ENCODE measurements at places on chromosomes 2 and 18.

DNA sequence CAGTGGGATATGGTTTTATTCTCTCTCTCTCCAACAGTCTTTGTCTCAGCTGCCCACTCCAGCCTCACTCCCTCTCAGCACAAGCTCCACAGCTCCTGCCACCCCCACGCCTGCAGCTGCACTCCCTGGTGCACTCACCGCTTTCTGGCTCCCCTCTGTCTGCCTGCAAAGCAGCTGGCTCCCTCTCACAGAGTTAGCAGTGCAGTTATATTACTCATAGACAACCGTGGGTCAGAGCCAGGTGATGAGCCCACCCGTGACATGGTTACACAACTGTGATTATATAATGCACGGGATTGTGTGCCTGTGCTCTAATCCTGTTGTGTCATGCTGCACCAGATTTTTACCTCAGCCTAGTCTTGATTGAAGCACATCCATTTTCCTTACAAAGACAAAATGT lies 276.9 kb upstream of the CHAC2 start:
- no peak for DNase-seq

DNA sequence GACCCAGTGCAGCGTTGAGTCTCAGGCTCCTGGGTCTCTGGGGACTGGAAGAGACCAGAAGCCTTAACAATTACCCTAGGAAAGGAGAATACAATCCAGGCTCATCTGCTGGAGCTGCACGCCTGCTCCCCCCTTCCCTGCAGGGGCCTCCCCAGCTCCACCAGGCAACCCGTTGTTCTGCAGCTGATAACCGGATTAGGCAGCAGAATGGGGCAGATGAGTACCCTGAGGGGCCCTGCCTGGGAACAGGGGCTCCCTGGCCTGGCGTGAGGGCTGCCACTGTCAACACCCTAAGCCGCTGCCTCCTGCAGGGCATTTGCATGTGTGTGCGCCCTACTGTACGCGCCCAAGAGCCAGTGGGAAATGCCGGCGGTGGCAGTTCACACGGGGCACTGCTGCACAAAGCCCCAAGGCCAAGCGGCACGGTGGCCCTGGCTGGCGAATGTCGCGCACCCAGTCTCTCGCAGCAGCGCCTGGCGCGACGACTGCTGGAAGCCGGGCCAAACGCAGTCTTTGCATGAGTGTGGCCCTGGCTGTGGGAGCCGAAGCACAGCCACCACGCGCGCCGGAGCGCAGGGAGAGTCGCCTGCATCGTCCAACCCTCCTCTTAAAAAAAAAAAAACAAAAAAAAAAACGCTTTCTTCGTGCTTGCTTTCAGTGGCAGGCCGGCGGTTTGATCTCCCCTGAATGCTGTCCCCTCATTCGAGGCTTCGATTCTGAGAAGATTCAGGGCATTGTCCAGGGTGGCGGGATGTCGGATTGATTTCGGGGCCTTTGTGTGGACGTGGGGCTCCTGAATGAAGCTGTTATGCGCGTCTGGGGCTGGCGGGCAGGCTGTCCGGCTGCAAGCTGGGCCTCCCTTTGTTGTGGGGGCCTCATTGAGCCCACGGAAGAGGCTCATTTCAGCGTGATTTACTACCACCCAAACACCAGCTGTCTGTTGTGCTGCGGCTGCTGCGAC lies 63.8 kb downstream of the SETBP1 start:
- no peak for DNase-seq

DNA sequence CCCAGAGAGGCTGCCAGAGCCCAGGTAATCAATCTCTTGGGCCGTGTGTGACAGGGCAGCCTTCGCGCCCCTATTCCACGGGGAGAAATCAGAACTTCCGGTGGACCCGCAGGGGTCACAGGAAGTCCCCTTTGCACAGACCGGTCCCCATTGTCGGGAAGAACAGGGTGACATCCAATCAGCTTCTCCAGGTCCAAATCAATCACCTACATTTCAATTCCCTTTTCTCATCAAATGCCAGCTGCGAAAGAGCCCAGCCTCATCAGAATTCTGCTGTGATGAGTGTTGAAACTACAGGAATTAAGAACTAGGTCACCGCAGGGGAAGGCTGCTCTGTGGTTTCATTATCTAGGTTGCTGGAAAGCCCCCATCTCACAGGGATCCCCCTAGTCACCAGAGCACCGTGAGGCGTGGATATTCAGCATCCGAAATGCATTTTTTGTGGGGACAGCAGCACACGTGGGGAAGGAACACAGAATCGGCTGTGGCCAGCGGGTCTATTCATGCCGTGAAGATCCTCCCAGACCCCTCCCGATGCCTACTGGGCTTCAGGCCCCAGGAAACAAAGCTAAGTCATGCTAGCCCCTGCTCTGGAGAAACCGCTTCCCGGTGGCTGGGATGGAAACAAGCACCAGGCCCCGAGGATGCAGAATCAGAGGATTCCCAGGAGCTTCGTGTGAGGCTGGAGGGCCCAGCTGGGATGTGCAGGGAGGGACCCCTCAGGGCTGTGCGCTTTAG lies 193.7 kb upstream of the ID2 start:
- DNase-seq, result no peak

DNA sequence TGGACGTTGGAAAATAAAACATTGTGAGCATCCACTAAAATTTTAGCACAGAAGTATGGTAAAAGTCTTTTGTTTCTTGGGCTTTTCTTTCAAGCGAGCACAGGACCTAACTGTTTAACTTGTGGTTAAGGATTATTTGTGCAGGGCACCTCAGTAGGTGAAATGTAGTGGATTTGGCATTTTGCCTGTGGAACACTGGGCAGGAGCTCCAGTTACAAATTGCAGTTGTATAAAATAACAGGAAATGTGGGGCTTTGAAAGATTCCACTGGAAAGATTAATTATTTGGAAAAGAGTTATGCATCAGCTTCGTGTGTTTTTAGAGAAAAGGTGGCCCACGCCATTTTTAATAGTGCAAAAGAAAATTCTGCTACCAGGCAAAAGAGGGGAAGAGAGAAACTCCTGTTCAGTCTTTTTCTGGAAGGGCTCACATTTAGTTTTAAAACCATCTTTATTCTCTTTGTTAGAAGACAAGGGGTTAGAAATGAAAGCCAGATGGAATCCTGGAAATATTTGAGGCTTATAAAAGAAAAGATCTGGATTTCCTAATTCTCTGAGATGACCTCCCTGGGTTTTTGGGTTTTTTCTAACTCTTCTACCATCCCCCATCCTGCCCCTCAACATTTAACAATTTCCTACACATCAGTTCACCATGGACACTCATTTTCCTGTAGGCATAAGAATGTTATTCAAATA lies 144.3 kb upstream of the SERTAD2 start:
- DNase-seq, result no peak

- DNase-seq, result no peak
These were observed 206.5 kb downstream of the SOX11 start for GRCh38 chr2:5898667-5899066.

DNA sequence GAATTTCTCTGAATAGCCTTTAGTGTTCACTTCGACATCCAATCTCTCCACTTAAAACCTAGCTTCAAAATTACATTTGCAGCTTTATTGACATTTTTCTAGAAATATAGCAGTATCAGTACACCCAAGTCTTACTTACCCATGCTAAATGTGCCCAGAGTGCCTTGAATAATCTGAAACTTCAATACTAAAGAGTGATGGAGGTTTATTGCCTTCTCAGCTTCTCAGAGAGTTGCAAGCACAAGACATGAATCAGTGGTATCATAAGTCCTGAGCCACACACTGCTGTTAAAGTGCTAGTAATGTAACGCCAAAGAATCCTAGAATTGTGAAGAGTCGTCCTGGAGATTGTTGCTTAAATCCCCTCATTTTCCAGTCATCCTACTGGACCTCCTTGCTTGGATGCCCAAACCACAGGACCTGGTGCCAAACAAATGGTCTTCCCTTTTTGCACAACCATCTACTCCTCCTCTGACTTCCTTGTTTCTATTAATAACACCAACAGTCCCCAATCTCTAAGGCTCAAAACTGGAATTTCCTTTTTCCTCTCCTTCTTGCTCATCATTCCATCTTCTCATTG lies 83.2 kb upstream of the SPATS2L start:
- DNase-seq, result no peak

DNA sequence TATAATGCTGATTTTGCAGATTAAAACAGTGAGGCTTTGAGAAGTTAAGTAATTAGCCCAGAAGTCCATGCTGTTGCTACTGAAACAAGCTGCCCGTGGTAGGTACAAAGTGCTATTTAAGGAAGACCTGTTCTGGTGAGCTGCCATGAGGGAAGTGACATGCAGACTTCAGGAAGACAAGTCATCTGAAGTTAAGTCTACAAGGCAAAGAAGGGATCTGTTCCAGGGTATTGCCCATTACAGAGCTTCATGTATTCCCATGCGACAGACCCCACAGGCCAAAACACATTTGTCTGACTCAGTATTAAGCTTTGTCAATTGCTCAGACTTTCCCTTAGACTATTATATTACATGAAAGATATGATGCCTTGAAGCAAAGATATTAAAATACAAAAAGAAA lies 520.8 kb downstream of the FBXO15 start:
- DNase-seq, result no peak

- no peak for DNase-seq
These were observed 144.4 kb downstream of the PTGR3 start for GRCh38 chr18:75064513-75064905.

DNA sequence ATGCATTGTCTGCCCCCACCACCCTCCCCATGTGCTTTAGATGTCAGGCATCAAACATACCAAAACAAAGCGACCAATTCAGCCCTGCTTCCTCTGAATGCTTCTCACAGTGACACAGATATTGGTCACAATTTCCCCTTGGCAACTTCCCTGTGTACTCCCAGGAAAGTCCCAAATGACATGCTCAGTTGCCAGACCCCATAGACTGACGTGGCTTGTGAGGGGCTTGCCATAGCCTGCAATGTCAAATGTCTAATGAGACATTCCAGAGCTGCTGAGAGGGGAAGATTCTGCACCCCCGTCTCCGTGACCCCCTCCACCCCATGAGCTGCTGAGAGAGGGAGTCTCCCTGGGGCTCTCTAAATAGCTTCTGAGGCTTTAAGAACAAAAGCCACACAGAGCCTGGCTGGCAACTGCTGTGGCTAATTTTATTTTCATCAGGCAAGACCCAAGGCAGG lies 47.3 kb downstream of the RFTN2 start:
- no peak for DNase-seq

DNA sequence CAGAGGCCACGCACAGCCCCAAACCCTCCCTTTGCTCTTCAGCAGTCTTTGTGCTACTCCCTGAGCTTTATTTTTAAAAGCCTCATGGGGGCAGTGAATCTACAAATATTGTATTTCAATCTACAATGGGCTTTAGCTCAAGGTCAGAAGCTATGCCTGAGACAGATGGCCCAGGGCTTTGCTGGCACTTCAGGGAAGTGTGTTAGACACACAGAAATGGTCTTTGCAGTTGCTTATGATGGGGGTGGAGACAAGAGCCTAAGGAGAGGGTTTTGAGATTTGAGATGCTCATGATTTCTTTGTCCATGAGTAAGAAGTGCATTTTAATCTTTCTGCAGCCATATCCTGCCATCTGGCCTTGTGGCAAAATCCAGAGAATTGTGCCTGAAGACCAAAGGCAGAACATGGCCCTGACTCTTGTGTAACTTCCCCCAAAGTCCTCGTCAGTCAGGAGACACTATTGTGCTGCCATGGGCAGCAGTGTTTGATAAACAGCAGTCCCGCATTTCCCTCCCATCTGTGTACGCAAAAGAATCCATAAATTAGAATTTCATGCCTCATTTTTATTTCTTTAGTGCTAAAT lies 92.6 kb downstream of the VAPA start:
- DNase-seq, result peak; percentile 49

DNA sequence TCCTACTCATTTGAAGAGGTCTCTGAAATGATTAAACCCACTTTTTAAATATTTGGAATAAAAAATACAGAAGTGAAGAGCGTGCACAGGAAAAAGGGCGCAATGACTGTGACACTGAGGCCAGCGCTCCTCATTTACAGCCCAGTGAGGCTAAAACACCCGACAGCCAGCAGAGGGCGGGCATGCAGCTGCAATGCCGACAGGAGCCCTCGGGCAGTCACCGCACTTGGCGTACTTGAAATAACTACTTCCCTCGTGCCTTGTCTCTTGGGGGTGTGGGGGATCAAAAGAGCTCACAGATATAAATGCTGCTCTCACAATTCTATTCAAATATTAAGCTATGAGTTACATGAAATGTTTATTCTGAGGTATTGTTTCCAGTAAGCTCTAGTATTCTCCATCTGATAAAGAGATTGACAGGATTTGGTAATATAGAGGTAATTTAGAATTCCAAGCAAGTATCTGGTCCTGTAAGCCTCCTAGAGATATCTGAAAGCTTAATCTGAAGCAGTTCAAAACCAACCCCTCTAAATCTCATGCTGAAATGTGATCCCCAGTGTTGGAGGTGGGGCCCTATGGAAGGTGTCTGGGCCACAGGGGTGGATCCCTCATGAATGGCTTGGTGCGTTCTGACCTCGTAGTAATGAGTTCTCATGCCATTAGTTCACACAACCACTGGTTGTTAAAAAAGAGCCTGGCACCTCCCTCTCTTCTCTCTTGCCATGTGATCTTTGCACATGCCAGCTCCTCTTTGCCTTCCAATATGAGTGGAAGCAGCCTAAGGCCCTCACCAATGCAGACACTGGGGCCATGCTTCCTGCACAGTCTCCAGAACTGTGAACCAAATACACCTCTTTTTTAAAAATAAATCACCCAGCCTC lies 93.6 kb downstream of the ZAP70 start:
- DNase-seq, result peak; percentile 92

- no peak for DNase-seq
These were observed 25.6 kb upstream of the TMEM17 start for GRCh38 chr2:62531594-62531993.

DNA sequence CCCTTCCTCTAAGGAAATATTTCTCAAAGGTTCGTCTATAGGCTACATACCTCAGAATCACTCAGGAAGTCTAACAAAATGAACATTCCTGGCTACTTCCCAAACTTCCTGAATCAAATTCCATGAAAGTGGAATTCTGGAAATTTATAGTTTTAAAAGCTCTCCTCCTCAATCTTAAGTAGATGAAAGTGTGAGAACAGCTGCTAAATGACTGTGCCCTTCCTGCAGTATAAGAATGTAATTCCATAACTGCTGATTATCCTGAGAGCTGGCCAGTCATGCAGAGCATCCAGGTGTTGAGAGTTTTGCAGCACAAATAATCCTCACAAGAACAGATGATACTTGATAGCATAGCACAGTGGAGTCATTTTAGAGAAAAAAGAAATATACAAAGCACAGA lies 265.0 kb downstream of the KCNJ3 start:
- no peak for DNase-seq

GRCh38 chr18:14971461-14972185 lies 223.7 kb downstream of the ANKRD30B start:
- DNase-seq, result no peak

GRCh38 chr2:237669628-237670392 lies 42.4 kb downstream of the LRRFIP1 start:
- no peak for DNase-seq

DNA sequence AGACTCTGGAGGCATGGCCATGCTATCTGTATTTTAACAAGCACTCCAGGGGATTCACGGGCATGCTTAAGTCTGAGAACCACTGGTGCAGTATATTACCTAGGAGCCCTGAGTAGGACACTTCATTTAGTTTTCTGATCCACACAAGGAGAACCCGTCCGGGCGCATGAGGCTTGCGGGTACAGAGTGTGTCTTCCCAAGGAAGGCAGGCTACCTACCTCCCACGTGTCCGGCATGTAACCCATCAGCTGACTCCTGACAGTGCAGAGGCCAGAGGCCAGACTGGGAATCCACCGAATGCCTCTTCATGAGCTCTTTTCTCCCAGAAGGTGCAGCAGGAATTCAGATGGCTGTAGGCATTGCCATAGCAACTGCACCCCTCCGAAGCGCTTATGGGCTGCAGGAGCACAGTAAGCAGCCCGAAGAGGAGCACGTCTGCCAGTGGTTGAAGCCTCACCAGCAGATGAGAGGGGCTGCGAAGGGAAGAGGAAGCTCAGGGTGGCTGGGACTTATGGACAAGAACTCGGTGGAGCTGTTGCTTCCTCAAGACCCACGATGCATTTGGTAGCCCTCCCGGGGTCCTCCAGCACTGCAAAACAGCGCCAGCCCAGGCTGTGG lies 33.8 kb upstream of the DNMT3A start:
- no peak for DNase-seq
